ENCODE measurements at places on chromosomes 1 and 21.

DNA sequence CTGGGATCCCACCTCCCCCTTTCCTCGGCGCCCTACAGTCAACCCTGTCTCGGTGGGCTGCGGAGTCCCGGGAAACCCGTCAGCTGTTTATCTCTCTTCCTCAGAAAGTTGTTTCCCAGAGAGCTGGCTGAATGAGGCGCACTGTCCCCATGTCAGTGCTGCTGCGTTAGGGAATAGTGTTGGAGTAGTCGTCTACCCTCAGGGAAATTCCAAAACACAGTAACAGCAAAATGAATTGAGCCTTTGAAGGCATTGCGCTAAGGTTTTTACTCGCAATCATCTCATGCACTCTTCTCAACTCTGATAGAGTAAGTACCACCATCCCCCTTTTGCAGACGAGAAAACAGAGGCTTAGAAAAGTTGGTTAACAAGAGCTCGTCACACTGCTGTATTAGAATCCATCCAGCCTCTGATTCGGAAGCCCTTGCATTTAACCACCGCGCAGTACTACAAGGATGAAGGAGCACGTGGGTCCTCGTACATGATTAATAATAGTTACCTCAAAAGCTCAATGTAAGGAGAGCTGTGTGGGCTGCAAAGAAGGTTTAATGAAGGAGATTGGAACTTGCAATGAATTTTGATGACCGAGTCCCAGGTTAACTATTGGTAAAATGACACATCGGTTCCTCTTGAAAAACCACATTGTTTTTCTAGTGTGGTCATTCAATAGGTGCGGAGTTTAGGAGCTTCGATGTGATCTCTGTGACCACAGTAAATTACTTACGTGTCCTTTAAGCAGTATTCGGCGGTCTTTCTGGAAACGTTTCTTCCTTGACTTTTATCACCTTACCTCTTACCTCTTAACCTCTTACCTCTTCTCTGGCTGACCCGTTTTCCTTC, 788 bp upstream of the EDEM3 start:
- DNase-seq = no peak

DNA sequence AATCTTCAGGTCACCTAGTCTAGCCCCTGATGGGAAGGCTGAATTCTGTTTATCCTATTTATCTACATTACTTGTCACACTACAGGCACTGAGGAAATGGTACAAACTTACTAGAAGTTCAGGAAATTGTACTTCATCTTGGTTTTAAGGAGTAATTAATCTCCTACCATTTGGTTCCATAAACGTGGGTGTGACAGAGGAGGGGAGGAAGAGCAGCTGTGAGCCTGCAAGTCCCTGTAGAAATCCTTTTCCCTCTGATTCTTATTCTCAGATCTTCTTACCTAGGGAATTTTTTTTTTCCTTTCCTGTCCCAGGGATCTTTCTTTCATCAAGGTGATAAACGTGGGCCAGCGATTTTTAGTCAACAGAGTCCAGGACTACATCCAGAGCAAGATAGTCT, 14.1 kb downstream of the PFKFB2 start:
- DNase-seq = no peak

DNA sequence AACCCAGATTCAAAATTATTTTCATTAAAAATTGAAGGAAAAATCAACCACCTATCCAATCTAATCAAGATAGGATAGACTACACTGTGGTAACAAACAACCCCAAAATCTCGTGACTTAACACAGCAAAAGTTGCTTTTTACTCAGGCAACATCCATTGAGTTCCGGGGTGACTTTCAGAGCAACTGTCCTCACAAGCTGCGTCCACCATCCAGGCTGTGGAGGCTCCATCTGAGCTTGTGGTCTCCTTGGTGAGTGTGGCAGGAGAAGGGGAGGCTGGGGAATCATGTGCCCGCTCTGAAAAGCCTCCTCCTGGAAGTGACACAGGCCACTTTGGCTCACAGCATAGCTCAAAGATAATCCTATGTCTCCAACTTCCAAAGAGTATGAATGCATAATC, 52.4 kb downstream of the CD2 start:
- DNase-seq = no peak

- no peak for DNase-seq
Observed at GRCh38 chr1:232110281-232111090, 483.9 kb downstream of the DISC1 start.

GRCh38 chr21:38402291-38402690, 96.0 kb downstream of the ERG start:
- no peak for DNase-seq

GRCh38 chr21:44304877-44305293, 5.0 kb downstream of the PFKL start:
- no peak for DNase-seq

GRCh38 chr21:27292783-27293182, 325.9 kb upstream of the ADAMTS5 start:
- DNase-seq = no peak

- peak; percentile 42 for DNase-seq
Observed at GRCh38 chr1:1627261-1627828, 4.6 kb upstream of the MMP23B start.

GRCh38 chr21:29499734-29500343, 201.1 kb downstream of the BACH1 start:
- no peak for DNase-seq

DNA sequence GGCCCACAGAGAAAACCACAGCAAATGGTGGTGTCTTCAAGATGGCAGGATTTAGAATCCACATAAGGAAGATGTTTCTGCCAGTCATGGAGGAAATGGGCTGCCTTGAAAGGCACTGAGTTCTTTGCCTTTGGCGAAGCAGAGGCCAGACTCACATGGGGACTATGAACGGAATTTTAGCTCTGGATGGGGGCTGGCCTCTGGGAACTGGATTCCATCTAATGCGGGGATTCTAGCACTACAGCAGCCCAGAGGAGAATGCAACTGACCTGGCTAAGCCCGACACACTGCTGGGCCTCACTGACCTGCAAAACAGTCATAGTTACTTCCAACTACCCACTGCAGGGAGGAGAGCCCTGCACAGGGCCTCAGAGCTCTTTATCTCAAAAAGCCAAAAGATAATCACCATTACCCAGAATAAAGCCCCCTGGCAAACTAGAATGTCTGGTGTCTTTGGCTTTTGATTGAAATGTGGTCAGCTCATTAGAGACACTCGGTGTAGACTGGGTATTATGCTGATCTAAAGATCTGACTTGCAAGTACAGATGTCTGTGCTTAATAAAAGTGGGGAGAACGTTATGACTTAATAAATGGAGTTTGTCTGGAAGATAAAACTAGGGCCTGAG, 11.6 kb downstream of the HCRTR1 start:
- no peak for DNase-seq

- DNase-seq = no peak
Observed at GRCh38 chr1:204990059-204990664, 52.9 kb upstream of the CNTN2 start.

DNA sequence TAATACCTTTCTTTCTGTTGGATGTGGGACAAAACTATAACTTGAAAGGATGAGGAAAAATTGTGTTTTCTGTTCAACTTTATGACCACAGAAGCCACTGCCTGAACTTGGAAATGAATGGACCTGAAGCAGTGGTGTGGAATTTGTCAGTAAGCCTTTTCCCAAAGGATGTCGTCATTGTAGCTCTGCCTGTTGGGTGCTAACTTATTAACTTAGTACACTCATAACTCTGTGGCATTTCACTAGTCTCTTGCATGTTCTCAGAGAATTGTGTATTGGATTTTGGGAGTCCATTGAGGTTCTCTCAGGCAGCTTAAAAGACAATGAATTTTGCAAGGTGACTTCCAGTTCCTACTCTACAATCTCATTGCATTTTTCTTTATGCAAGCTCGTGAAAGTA, 49.6 kb downstream of the KCNK2 start:
- DNase-seq = no peak

DNA sequence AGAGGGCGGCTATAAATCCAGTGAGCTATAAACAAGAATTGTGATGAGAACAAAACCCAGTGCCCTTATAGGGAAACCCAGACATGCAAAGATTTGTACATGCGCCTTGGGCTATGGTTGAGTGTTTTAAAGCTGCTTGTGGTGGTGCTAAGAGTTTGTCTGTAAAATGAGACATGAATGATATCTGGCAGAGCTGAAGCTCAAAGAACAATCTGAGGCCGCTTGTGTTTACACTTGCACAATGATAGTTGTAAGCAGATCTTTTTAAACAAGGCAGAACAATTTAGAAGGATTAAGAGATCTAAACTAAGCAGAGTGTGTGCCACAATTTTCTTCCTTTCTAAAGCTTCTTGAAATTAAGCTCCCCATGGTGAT, 80.4 kb upstream of the ADAMTS5 start:
- no peak for DNase-seq

DNA sequence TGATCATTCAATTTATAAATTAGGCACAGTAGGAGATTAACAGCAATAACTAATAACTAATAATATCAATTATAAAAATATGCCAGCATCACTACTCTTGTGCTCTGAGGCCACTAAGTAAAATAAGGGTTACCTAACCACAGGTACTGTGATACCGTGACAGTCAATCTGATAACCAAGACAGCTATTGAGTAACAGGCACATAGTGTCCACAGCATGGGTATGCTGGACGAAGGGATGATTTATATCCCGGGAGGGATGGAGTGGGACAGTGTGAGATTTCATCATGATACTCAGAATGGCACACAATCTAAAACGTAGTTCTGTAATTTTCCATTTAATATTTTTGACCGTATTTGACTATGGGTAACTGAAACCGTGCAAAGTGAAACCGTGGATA, 39.4 kb downstream of the CD46 start:
- DNase-seq = no peak

DNA sequence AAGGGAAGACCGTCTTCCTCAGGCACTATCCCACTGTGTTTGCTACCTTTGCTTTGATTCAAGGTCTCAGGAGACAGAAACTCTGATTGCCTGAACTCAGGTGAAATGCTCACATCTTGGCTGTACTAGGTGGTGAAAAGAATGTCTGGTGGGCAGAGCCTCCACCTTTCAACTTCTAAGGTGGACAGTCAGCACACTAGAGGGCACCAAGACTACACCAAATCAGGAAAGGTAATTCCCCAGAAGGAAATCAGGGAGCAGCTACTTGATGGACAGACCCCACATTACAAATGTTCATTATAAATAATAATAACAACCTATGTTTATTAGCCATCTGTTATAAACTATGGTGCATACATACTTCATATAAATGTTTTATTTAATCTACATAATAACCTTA, 220.9 kb downstream of the ATG4C start:
- DNase-seq = no peak

GRCh38 chr1:205535096-205535495, 30.6 kb downstream of the CDK18 start:
- no peak for DNase-seq

DNA sequence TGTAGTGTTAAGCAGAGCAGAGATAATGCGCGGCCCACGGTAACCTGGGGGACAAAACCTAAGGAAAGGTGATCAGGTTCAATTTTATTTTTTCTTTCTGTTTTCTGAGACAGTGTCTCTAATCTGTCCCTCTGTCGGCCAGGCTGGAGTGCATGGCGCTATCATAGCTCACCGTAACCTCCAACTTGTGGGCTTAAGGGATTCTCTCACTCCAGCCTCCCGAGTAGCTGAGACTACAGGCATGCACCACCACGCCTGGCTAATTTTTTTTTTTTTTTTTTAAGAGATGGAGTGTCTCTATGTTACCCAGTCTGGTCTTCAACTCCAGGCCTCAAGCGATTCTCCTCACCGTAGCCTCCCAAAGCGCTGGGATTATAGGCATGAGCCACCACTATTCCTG, 724 bp upstream of the ANKRD35 start:
- DNase-seq = no peak

DNA sequence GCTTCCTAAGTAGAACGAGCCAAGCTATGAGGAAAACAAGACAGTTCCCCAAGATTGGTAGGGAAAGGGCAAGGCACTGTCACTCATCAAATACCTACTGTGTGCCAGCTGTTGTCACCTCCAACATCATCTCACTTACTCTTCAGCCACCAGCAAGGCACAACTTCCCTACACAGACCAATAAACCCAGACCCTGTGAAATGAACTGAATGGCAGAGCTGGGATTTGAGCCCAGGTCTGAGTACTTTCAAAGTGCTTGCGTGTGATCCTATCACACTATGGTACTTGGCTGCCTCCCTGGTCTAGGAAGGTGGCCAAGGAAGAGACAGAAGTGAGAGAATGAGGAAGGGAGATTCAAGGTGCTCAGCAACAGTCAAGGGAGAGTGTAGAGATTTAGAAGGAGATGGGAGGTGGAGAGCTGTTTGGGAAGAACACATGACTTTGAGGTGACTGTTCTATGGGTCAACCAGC, 16.7 kb upstream of the TRIM63 start:
- no peak for DNase-seq

DNA sequence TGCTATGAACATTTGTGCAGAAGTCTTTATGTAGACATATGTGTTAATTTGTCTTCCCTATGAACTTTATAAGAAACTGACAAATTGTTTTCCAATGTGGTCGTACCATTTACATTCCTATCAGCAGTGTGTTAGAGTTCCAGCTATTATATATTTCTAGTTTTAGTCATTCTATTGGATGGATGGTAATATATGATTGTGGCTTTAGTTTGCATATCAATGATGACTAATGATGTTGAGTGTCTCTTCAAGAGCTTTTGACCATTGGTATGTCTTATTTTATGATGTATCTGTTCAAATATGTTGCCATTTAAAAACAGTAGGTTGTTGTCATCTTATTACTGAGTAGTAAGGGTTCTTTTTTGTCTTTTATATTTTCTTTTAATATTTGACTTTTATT, 16.2 kb upstream of the ZNF326 start:
- no peak for DNase-seq

DNA sequence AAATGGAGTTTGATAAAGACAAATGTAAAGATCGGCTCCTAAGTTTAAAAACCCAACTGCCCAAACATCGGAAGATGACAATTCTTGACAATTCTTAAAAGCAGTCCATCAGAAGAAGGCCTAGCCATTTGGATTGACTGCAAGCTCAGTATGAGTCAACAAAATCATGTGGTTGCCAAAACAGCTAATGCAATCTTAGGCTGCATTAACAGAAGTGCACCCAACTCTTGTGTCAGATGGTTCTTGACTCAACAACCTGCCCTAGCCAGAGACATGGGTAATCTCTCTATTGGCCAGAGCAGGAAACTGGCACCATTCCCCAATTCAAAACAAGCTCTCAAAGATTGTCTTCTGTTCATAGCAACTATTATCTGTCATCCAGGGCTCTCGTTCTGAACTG, 9.9 kb upstream of the NCF2 start:
- DNase-seq = no peak

- no peak for DNase-seq
Observed at GRCh38 chr1:63950023-63950422, 176.2 kb downstream of the ROR1 start.

GRCh38 chr1:152960452-152961044, 9.9 kb upstream of the SPRR4 start:
- peak; percentile 76 for DNase-seq

DNA sequence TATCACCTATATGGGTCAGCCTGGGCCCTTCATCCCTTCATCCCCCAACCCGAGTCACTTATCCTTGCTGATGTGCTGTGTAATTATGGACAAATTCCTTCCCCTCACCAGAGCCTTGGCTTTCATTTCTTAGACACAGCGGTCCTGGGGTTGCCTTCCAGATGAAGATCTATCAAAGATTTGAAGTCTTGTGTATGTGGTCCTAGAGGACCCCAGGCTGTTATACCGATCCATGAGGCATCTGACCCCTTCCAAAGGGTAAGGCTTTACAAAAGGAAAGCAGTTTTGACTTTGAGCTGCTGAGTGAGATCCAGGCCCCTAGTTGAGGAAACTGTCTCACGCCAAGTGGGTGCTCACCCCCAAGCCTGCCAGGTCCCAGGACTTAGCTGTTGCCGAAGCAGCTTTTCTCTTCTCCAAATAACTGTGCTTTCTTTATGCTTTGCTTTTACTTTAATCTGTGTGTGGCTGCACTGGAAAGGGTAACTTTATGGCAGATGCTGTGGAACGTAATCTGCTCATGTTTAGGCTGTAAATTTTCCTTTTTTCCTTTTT, 37.6 kb downstream of the MAN1C1 start:
- no peak for DNase-seq

Measured in left lobe of liver (tissue), 2 donors.